PC-3 (cell line): ENCODE measurements at places on chromosomes 1 and 21. TPM values are rescaled to one million over a fixed set of nuclear protein-coding genes. Genes with fewer than 3 reads are reported as not detected.
A peak's percentile ranks its signal among the peaks of the same experiment; 100 is the strongest.

DNA sequence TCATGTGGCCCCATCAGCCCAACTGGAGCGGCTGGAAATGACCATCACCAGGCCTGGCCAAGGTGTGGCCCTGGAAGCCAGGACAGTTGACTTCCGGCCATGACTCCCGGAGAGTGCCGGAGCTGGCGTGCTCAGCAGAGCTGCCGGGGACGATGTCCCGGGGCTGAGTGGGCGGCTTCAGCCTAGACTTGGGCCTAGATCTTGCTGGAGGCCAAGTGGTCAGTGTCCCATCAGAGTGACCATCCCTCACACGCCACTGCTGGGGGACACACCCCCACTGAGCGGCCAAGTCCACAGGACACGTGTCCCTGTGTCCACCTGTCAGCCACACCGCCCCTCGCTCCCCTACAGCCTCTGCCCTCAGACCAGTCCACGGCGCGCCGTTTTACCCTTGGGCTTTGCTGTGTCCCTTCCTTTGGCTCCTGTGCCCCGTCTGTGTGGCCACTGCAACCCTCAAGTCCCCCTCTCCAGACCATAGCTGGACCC, 4.0 kb downstream of the FAAP20 start:
- DNase-seq = peak; percentile 35

GRCh38 chr21:31869750-31870149, 3.1 kb upstream of the HUNK start:
- DNase-seq = no peak

Gene NR1I3
- not detected in 2 replicates for total RNA-seq

GRCh38 chr1:192382758-192383157, 66.0 kb downstream of the RGS21 start:
- DNase-seq = no peak

GRCh38 chr21:35204125-35204524, 155.0 kb upstream of the RUNX1 start:
- DNase-seq = no peak

- DNase-seq = peak; percentile 27
These were observed 49.5 kb downstream of the NRDC start for GRCh38 chr1:51829058-51829457.

GRCh38 chr1:228033376-228033775, 26.6 kb downstream of the WNT3A start:
- DNase-seq = no peak

DNA sequence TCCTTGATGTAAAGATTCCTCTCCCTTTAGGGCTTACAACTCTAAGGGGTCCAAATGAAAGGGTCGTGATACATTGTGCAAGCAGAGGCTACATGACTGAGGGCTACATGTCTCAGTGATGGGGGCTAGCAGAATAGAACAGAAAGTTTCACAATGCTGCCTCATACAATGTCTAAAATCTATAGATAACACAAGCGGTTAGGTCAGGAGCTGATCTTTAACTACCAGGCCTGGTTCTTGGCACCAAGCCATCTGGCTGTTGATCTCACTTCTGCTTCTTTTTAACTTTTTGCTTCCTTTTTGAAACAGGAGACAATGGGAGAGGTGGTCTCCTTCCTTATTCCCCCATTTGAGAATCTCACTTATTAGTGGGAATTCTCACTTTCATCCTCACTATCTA, 710.2 kb downstream of the AMY1C start:
- no peak for DNase-seq

GRCh38 chr1:243346016-243346415, 90.2 kb downstream of the SDCCAG8 start:
- no peak for DNase-seq

- DNase-seq = no peak
These were observed 147.7 kb downstream of the FAF1 start for GRCh38 chr1:50812346-50812745.

GRCh38 chr1:228785366-228786330, 50.4 kb downstream of the RHOU start:
- no peak for DNase-seq

DNA sequence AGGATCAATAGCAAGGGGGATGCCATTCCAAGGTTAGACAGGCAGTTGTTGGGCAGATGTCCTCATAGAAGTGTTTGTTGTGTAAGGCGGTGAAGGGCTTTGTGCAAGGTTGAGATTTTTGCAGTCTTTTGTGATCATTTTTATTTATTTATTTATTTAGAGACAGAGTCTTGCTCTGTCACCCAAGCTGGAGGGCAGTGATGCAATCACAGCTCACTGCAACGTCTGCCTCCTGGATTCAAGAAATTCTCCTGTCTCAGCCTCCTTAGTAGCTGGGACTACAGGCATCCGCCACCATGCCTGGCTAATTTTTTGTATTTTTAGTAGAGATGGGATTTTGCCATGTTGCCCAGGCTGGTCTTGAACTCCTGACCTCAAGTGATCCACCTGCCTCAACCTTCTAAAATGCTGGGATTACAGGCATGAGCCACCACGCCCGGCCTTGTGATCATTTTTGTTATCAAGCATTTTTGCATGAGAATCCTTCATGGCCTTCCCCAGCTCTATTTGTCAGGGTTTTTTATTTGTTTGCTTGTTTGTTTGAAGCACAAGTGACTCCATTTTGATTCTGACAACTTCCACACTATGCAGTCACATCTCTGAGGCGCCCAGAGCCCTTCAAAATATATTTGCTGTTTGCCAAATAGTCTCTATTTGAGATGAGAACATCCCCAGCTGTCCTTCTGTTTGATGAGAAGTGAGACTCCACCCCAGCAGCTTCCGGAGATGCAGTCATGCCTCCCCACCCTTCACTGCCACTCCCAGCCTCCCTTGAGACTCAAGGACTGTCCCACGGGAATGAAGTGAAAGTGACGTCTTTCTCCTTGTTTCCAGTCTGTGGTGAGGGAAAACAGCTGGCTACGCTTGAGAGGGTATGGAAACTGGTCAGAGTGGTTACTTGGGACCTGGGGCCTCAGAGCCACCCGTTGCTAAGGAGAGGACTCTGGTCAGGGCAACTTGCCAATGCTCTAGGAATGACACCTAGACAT, 38.0 kb downstream of the TMEM50B start:
- DNase-seq = peak; percentile 91

Gene APCS
- not detected in 2 replicates for total RNA-seq

Gene KAZN
- total RNA-seq = 2.0 and 2.5 TPM in 2 replicates

DNA sequence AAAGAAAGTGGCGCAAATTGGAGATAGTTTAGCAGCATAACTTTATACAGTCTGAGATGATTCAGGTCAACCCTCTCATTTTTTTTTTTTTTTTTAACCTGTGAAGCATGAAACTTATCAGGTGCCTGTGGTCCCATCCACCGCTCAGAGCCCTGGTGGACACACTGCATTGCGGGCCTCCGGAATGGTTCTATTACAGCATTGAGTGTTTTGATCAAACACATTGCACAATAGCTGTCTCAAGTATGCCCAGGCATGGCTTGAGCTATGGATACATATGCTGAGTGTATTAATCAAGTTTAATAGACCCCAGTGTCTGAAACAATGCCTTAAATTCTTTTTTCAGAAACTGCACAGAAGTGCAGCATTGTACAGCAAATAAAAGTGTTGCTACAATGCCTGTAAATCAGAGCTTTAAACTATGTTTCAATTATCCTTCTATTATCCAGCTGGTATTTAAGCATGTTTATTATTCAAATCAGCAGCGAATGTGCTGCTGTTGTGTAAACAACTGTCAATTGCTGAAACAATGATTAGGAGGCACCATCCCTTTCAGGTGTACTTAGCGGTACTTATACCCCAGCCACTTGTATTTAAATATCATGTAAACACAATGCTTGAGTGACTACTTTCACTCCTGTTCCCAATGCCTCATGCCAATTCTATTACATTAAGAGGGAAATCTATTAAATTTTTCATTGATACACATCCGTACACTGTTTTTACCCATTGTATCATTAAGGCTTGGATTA, 456.6 kb downstream of the RPS6KC1 start:
- no peak for DNase-seq

Gene DIPK1A
- 1.0 and 2.1 TPM in 2 replicates for total RNA-seq

GRCh38 chr1:184242507-184242943, 144.3 kb upstream of the C1orf21 start:
- peak; percentile 62 for DNase-seq

Gene NBPF14
- 32.1 and 44.4 TPM in 2 replicates for total RNA-seq

Gene CELA3B
- not detected in 2 replicates for total RNA-seq

DNA sequence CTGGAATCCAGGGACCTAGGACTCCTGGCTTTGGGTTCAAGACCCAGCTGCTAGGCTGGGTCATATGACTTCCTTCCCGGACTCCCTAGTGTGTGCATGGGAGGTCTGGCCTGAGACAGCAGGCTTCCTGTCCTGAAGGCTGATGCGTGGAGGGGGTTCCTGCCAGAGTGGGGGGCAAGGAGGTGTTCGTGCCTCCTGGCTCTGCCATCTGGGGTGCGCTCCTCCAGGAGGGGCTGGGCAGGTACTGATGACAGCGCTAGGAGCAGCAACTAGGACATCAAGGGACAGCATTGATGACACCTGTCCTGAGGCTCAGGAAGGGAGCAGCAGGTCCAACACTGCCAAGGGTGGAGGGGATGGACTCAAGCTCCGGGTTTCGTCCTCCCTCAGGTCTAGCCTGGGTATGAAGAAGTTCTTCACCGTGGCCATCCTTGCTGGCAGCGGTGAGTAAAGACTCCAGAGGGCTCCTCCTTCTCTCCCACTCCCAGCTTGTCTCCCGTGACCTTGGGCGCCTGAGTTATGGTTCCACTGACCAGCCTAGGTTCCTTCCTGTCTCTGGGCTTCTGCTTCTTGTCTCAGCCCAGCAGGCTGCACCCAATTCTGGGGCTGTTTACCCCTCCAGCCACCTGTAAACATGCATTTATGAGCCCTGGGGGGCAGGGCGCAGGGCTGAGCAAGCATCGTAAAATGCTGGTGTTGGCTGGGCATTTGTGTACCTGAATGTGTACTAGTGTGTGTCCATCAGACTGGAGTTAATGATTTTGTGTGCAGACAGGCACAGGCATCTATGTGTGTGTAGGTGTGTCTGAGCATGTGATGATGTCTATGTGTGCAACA, 871 bp downstream of the PLA2G2F start:
- peak; percentile 34 for DNase-seq

- no peak for DNase-seq
These were observed 93.6 kb downstream of the RAVER2 start for GRCh38 chr1:64838486-64838885.

DNA sequence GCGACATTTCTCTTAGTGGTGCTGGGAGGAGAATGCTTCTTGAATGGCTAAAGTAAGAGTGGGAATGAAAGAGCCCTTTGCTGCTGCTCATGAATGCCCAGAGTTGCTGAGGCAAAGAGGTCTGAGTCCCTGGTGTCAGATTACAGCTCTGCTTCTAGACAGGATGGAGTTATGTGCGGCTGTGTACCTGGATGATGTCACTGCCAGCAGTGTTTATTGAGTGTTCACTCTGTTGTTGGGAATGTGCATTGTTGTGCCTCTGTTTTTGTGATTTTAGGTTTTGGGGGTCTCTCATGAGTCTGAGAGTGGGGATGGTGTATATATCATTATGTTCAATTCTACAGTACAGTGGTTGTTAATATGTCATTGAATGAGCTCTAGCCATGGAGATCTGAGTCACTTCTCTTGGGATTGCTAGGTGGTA, 2.7 kb downstream of the CDC14A start:
- peak; percentile 80 for DNase-seq

DNA sequence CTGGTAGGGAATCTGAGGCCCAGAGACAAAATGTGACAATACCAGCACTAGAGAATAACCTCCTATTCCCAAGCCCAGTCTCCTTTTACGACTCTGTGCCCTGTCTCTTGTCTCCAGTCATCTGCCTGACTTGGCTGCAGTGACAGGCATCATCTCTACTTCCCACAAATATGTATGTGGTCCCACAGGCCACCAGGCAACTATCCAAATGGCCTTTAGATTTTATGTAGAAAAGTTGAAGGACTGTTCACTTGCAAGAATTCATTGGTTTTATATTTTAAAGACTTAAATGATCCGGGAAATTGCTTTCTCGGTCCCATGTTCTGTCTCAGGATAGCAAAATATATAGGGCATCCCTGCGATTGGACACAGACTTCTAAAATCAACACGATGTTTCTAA, 11.6 kb downstream of the KRTAP24-1 start:
- peak; percentile 34 for DNase-seq

Gene FBXO44
- 19.2 and 23.5 TPM in 2 replicates for total RNA-seq

DNA sequence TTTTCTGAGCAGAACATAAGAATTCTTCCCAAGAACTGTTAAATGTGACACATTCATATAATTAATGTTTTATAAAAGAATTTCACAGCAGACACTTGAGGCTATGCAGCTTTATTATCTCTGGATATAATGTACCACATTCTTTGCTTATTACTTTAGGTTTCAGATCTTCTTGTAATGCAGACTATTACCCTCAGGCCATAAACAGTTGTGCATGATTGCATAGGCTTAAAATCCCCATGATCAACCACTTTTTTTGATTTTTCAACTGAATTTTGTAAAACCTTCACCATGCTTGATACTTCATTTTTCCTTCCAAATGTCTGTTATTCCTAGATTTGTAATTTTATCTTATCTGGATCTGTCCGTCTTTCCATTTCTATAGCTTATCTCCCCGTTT, 1355.7 kb downstream of the BRINP3 start:
- DNase-seq = no peak

DNA sequence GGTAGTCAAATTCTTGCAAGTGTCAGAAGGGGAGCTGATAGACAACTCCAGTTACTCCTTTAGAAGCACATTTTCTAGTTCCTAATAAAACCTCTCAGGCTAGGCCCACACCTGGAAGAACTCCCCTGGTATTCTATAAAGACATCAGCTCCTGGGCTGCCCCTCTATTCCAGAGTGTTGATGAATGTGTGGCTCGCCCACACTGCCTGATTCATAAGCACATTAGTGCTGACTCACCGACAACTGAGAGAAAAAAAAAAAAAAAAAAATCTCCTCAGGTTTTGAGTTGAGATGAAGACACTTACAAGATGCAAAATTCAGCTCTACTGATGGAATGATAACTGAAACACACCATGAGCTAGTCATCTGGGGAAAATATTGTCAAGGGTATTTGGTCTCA, 188.1 kb downstream of the TNR start:
- DNase-seq = no peak

GRCh38 chr1:198630863-198631262, 8.0 kb upstream of the PTPRC start:
- no peak for DNase-seq

Gene SEMA4A
- total RNA-seq = 5.8 and 13.1 TPM in 2 replicates

GRCh38 chr1:211944733-211945500, 90.4 kb downstream of the INTS7 start:
- DNase-seq = peak; percentile 95

GRCh38 chr1:13723810-13724209, 23.8 kb downstream of the PRDM2 start:
- DNase-seq = no peak
